Dermis microvascular lymphatic vessel endothelial cell (primary cell): ENCODE measurements at places on chromosomes 5 and 9.

- peak; percentile 47 for DNase-seq
These were observed 17.3 kb upstream of the ZBTB34 start for GRCh38 chr9:126842977-126843799.

DNA sequence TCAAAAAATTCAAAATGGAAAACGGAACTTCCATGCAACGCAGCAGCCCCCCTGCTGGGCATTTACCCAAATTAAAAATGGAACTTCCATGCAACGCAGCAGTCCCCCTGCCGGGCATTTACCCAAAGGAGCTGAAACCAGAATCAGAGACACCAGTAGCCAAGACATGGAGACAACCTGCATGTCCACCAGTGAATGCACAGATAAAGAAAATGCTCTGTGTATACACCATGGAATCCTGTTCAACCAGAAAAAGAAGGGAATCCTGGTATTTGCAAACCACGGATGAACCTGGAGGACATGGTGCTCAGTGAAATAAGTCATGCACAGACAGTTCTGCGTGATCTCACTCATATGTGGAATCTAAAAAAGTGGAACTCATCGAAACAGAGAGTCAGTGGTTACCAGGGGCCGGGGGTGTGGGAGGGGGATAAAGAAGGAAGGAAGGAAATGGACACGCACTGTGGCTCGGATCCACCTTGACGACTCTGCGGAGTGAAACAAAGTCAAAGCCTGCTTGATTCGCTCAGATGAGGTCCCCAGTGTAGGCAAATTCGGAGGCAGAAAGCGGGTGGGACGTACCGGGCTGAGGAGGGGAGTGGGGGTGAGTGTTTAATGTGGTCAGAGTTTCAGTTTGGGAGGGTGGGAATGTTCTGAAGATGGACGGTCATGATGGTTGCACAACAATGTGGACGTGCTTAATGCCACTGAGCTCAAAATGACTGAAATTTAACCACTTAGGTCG lies 40.2 kb upstream of the EXOC3 start:
- no peak for DNase-seq

- peak; percentile 62 for DNase-seq
These were observed 73.2 kb downstream of the APTX start for GRCh38 chr9:32928145-32928763.

- no peak for DNase-seq
These were observed 336.8 kb upstream of the PUM3 start for GRCh38 chr9:3180696-3181048.

GRCh38 chr9:22382331-22382730 lies 64.3 kb upstream of the DMRTA1 start:
- DNase-seq, result no peak

DNA sequence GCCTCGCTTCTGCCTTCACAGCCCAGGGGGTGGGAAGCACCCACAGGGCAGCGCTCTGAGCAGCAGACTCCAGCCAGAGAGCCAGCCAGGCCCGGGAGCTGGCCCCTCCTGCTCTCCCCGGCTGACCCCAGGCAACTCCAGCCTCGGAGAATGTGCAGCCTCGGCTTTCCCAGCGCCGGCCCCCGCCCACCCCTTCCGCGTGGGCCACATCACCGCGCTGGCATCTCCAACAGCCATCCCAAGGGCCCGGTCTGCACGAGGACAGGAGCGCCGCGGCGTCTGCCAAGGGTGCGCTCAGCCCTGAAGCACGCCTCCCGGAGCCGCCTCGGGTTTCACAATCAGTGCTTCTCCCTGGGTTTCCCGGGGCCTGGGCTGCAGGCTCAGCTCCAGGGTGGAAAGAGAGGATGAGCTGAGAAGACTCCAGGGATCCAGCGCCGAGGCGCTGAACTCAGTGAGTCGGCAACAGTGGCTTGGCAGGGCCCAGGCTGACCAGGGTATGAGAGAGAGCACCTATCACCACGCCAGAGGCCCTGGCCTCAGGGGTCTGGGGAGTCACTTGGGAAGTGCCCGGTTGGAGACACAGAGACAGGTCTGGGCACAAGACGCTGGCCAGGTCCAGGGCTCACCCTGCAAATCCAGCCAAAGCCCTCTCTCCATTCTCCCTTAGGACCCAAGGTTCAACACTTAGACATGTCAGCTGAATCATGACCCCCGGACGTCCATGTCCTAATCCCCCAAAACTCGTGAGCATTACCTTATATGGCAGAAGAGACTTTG lies 79.6 kb downstream of the ADAMTS2 start:
- no peak for DNase-seq

DNA sequence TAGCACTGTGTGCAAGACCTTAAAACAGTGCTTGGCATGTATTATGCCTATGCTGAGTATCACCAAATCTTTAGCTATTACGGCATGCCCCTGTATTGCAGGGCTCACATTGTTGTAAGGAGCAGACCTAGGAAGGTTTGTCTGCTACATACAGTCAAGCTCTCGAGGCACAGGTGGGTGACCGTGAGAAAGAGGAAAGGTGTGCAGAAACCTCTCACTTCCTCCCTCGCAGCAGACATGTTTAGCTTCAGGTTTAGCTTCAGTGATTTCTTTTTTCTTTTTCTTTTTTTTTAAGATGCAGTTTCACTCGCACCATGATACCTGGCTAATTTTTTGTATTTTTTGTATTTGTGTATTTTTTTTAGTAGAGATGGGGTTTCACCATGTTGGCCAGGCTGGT lies 275.8 kb upstream of the RIOK2 start:
- DNase-seq, result no peak

DNA sequence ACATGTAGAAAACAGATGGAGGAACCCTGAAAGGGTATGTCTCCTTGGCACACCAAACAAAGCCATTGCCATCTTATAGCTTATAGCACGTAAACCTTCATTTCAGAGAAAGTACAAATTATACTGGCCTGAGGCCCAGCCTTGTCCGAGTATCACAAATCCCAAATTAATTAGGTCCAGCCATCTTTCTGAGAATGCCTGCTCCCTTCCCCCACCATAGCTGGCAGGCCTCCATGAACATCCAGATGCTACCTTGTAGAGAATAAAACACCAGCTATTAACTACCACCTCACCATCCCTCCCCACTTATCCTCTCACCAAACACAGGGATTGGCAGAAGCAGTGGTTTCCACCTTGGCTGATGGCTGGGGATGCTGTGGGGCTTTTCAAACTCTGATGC lies 224.0 kb downstream of the SPOCK1 start:
- DNase-seq, result no peak

- no peak for DNase-seq
These were observed 19.7 kb downstream of the ZCCHC10 start for GRCh38 chr5:133006653-133007052.

- DNase-seq, result no peak
These were observed 8.5 kb downstream of the NRARP start for GRCh38 chr9:137293482-137294090.

DNA sequence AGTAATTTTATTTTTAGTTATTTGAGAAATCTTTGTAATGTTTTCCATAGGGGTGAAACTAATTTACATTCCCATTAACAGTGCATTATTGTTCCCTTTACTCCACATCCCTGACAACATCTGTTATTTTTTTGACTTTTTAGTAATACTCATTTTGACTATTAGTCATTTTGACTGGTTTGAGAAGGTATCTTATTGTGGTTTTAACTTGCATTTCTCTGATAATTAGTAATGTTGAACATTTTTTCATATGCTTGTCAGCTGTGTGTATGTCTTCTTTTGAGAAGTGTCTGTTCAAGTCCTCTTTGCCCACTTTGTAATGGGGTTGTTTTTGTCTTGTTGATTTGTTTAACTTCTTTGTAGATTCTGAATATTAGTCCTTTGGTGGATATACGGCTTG lies 27.5 kb downstream of the CCDC152 start:
- no peak for DNase-seq

GRCh38 chr9:86836797-86837196 lies 110.5 kb downstream of the GAS1 start:
- DNase-seq, result no peak

DNA sequence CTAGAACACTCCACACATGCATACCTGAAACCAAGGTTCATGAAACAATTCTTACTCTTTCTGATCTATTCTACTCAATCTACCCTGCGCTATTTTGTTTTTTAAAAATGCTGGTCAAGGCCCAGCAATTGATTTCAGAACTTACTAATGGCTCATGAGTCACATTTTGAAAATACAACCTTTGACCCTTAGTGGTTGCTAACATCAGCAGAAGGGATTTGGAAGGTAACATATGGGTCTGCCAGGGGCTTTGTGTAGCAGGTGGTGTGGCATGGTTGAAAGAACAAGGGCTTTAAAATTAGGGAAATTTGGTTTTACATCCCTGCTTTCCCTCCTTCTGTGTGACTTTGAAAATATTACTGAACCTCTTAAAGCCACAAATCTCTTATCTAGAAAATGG lies 101.4 kb downstream of the ATG10 start:
- DNase-seq, result no peak

GRCh38 chr9:70947086-70947485 lies 174.3 kb downstream of the TRPM3 start:
- DNase-seq, result no peak

- DNase-seq, result no peak
These were observed 107.1 kb downstream of the OXCT1 start for GRCh38 chr5:41763081-41763480.

DNA sequence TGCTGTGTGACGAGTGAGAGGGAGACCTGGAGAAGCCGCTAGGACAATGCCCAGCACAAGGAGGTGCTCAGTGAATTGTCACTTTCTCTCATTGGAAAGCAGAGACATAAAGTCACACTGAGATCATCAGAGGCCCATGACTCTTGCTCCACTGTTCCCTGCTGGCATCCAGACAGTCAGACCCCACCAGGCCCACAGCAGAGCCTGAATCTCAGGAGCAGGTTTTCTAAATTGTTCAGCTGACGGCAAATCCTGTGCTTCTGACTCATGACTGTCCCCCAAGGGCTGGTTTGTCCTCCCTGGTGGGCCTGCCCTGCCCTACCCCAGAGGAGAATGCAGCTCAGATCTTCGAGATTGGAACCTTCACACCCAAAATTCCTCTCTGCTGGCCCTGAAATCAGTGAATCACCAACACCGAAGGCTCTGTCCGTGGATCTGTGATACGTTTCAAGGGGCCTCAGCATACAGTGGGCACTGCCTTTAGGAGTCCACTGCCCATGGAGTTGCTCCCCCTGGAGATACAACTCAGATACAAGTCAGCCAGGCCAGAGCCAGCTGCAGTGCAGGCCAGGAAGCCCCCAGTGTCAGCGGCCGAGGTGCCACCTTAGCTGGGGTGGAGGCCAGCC lies 2.7 kb downstream of the PTGES start:
- no peak for DNase-seq

DNA sequence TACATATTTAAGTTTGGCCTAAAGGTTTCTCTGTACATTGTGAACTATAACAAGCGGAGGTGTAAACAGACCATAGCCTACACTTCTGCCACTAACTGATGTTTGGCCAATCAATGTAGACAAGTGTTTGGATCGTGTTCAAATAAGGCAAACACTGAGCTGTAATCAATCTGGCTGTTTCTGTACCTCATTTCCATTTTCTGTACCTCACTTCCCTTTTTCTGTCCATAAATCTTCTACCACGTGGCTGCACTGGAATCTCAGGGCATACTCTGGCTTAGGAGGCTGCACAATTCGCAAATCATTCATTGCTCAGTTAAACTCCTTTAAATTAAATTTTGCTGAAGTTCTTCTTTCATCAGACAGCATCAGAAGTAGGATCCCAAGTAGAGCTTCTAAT lies 140.9 kb downstream of the SLC25A46 start:
- DNase-seq, result no peak

- DNase-seq, result no peak
These were observed 12.4 kb downstream of the DNAJB5 start for GRCh38 chr9:35001803-35002502.

DNA sequence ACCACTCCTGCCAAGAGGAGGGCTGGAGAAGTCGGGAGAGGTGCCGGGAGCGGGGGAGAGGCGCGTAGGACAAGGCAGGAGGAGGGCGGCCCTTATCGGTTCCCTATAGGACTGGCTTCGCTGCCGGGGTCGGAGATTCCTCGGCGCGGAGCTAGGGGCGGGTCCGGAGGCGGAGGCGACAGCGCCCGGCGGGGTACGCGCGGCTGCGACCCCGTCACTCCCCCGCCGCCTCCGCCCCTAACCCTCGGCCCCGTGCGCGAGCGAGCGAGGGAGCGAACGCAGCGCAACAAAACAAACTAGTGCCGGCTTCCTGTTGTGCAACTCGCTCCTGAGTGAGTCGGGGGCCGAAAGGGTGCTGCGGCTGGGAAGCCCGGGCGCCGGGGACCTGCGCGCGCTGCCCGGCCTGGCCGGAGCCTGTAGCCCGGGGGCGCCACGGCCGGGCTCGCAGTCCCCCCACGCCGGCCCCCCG lies 2.0 kb downstream of the GLIS3 start:
- peak; percentile 82 for DNase-seq

DNA sequence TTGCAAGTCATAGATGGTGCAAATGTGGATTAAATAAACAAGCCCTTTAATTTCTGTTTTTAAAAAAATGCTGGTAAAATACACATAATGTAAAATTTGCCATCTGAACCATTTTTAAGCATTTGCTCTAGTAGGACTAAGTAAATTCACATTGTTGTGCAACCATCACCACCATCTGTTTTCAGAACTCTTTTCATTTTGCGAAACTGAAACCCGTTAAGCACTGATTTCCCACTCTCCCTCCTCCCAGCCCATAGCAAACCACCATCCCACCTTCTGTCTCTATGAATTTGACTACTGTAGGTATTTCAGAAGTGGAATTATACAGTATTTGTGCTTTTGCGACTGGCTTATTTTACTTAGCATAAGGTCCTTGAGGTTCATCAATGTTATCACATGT lies 103.3 kb upstream of the CNTLN start:
- DNase-seq, result no peak

- no peak for DNase-seq
These were observed 3.4 kb upstream of the POMT1 start for GRCh38 chr9:131499254-131499767.

- DNase-seq, result no peak
These were observed 7.4 kb downstream of the CPEB4 start for GRCh38 chr5:173895401-173896165.

DNA sequence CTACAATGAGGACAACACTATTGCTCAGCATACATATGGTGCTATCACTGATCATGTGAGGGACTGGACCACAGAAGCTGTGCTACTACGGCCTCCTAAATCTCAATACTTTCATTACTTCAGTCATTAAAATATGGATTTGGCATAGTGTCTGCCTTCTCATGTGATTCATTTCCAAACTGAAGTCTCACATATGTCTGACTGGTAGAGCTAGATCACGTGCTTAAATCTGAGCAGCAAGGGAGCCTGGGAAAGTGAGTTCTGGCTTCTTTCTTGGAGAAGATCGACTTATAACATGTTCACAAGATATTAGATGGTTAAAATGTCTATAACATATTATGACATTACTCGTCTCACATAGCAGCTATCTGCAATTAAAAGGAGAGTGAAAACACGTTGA lies 8.3 kb downstream of the KIF4B start:
- DNase-seq, result no peak

GRCh38 chr9:70567511-70567910 lies 153.1 kb upstream of the KLF9 start:
- DNase-seq, result no peak
